Epithelial cell of proximal tubule (primary cell): ENCODE measurements at places on chromosomes 12 and 14.

DNA sequence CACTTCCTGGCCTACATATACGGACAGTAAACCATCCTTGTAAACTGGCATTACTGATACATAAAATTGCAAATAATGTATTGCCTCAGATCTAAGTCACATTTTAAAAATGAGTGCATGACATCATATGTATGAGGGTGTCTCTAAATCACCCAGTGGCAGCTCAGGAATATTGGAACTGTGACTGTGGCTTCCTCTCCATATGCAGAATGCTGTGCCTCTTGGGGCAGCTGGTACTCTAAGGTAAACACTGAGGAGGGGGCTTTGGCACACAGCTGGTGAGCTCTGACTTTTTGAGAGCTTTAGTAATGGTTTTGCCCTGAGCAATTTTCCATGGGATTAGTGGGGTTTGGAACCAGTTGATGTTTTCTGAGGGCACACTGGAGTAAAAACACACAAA is 263.7 kb downstream of the BMP4 start:
- DNase-seq = no peak

DNA sequence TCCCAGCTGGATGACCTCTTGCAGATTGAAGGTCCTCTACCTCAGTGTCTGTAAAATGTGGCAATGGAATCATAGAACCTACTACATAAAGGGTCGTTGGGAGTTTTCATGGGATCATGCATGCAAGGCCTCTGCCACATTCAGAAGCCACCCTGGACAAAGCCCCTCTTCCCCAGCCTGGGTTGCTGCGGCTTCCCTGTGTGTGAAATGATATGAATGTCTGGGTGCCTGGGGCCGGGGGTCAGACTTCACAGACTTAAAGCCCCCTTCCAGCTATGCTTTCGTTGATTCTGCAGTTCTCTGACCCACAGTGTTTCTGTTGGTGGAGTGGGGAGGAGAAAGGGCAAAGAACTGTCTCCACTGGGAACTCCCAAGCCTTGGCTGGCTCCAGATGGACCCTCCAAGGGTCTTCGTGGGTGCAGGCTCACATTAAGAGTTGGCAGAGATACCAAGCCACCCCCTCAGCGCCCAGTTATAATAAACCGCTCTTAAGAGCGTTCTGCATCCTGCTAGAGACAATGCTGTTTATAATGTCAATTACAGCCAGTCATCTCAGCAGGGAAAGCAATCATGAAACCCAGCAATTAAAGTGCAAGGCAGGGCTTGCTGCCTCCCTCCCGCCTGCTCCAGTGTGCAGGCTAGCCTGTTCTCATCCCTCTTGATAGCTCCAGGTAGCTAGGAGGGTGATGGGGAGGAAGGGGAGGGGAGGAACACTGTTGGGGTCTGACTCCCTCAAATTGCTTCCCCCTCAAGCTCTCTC is 210.9 kb upstream of the FKBP4 start:
- DNase-seq = no peak

DNA sequence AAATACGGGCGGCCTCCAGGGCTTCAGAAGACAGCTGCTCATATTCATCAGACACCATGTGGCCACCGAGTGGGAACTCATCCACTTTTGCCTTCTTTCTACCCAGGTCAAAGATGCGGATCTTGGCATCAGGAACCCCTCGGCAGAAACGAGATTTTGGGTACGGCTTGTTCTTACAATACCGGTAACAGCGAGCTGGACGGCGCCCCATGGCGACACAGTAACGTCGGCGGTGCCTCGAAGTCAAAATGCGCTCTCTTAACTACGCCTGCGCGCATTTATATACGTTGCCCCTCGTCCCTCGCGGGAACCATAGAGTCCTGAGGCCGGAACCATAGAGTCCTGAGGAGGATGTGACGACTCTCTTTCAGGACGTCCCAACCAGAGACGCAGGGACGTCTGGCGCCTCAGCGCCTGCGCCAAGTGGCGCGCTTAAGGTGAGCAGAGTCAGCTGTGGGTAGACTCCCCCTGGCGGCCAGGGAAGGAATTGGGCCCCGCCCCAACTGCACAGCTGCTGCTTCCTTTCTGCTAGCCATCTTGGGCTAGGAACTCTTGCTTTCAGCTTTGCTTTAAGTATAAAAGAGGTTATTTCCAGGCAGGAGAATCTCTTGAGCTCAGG is at the start of gene RPL10L:
TSS of gene RPL10L (minus strand) at position 256 of the 619 bp plus-strand sequence. CDS start at position 211, 45 bp downstream.
- DNase-seq = no peak

DNA sequence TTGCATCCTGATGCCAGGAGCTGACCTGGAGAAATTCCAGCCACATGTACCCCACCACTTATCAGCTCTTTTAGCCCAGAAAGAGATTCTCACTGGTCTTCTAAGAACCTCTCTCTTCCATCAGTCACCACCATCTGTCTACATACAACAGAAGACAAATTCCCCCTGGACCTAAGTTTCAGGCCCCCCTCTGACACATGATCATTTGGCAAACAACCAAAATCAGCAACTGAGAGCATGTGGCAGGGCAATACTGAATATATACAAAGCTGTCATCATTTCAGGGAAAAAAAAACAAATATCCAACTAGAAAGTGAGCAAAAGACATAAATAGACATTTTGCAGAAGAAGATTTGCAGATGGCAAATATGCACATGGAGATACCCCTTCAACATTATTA is 180.2 kb downstream of the FOXN3 start:
- no peak for DNase-seq

GRCh38 chr12:13258717-13259119 is 62.2 kb downstream of the EMP1 start:
- DNase-seq = no peak

GRCh38 chr14:39247256-39247655 is 13.5 kb downstream of the MIA2 start:
- DNase-seq = no peak

- DNase-seq = no peak
Observed at GRCh38 chr14:51996148-51996746, 6.9 kb downstream of the RTRAF start.

DNA sequence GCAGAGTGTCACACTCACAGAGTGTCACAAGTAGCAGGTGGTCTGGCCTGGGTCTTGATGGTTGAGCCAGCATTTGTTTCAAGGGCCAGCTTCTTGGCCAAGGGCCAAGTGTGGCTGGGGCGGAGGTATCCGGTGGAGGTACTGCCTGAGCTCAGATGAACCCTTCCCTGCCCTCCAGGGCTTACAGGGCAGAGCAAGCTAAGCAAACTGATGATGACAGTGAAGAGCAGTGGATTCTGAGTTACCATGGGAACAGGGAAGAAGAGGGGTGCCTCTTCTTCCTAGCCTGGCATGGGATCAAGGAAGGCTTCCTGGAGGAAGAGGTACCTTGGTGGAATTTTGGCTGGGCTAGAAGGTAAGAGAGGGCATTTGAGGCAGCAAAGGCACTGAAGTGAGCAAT is 35.7 kb downstream of the MVK start:
- DNase-seq = no peak

DNA sequence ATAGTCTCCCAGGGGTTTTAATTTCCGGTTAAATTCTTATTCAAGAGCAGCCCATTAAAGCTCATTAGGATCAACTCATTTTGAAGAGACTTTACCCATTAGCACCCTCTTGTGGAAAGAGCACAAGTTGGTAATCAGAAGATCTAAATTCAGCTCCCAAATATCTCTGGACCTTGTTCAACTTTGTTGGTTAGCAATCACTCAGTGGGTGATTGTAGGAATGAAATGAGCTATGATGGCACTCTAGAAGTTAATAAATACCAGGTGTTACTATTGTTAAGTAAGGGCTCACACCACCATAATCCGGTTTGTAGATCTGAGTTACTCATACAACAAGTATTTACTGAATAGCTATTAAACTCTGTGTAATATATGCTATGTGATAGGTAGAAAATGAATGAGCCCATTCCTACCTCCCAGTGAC is 42.9 kb downstream of the TRIP11 start:
- DNase-seq = peak; percentile 99

GRCh38 chr14:68282479-68283377 is 463.1 kb downstream of the RAD51B start:
- no peak for DNase-seq

GRCh38 chr12:72148709-72149108 is 123.5 kb upstream of the TRHDE start:
- no peak for DNase-seq

DNA sequence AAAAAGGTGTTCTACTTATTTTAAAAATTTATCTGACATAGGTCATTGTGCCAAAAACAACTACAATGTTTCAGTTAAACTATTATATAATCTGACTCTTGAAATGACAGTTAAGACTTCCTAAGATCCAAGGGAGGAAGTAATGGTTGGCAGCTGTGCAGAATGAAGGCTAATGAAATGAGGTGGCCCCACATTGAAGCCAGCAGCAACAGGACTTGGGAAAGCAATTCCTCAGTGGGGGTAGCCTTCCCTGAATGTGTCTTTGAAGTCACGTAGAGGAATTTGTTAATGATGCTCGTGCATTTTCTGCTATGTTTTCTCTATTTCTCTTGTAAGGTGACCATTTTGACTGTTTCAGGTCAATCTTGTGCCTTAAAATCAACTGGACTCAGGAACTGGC is 162.4 kb upstream of the DAAM1 start:
- no peak for DNase-seq

GRCh38 chr12:108194585-108194984 is 65.5 kb downstream of the WSCD2 start:
- DNase-seq = no peak

DNA sequence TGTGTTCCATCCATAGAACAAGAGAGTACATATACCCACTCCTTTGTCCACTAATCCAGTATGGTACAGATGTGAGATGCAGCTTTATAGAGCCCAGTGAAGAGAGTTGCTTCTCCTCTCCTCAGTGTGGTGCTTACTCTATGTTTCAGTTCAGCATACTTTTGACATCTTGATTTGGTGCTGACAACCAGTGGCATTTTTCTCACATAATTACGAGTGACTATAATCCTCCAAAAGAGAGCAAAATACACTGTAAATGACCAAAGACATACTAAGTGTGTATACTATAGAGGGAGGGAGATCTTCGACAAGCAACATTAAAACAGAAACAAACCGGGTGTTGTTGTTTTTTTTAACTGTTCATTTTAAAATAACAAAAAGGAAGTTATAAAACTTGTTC is 191.5 kb downstream of the KLHL28 start:
- DNase-seq = no peak

DNA sequence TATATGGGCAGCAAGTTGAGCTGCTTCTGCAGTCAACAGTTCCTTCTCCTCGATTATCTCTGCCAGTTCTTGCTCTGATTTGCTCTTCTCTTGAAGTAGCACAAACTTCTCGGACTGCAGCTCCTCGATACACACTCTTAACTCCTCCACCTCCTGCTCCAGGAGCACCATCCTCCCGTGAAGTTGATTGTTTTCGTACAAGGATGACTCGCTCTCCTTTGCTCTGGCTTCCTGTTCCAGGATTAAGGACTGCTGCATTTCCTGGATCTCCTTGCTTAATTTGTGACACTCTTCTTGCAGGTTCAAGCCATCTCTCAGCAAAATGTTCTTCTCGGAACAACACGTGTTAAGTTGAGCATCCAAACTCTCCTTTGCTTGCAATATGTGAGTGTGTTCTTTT is 56.2 kb upstream of the VPS33A start:
- no peak for DNase-seq

- no peak for DNase-seq
Observed at GRCh38 chr14:68076451-68076850, 256.9 kb downstream of the RAD51B start.

GRCh38 chr14:106493962-106494823 is 967.8 kb downstream of the TMEM121 start:
- DNase-seq = no peak

DNA sequence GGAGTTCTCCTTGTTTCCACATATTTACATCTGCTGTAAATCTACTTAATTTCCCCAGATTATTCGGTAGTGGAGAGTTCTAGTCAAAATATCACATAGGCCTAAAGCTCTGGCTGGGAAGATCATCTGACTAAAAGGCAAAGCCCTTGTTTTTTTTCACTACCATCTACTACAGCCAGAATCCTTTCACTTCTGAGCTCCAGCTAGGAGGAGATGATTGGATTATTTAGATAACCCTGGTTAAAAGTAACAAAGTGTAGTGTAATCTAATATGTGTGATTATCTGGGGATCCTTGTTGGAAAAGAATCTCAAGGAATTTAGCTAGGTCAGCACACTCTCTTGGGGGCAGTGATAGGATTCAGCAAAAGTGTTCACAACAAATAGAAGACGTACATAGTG is 125.4 kb downstream of the DYRK2 start:
- no peak for DNase-seq

DNA sequence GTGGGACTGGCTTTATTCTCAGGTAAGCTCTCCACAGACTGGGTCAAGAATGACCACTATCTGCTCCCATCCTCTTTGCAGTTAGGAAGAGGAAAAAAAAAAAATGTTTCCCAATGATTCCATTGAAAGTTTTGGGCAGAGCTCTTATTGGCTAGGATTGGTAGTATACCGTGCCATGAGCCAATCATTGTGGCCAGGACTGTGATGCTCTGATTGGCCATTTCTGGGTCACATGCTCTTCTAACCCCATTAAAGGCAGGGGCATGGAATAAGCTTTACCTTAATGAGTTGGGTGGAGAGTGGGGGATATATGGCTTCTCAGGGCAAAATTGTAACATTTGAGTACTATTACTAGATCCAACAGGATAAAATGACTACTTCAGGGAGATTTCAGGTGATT is 49.4 kb upstream of the WSCD2 start:
- no peak for DNase-seq

- DNase-seq = no peak
Observed at GRCh38 chr12:46406352-46407027, 33.9 kb upstream of the SLC38A2 start.

DNA sequence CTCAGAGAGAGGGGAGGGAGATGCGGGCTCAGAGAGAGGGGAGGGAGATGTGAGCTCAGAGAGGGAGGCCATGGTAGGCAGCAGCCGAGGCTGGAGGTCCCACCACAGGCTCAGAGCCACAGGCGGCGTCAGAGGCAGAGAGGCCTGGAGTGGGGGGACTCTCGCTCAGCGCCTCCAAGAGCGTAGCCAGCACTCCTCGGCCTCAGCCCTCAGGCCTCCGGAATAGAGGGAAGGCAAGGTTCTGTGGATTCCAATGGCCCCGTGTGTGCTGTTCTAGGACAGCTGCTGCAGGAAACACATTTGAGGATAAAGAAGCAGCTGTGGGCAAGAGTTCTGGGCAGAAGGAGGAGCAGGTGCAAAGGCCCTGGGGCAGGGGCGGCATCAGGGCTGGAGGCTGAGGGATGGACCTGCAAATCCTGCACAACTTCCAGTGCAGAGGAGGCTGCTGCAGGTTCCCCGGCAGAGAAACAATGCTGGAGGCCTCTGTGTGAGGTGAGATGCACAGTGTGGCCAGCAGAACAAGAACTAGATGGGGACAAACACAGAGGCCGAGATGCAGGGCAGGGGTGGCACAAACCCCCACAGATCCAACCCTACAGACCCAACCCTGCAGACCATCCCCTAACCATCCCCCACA is 59.1 kb upstream of the GALNT9 start:
- DNase-seq = no peak

GRCh38 chr12:116429826-116430360 is 129.3 kb upstream of the MAP1LC3B2 start:
- DNase-seq = no peak
